ENCODE measurements at places on chromosomes 12 and 14. TPM values are rescaled to one million over a fixed set of nuclear protein-coding genes. Genes with fewer than 3 reads are reported as not detected.
A peak's percentile ranks its signal among the peaks of the same experiment; 100 is the strongest.

DNA sequence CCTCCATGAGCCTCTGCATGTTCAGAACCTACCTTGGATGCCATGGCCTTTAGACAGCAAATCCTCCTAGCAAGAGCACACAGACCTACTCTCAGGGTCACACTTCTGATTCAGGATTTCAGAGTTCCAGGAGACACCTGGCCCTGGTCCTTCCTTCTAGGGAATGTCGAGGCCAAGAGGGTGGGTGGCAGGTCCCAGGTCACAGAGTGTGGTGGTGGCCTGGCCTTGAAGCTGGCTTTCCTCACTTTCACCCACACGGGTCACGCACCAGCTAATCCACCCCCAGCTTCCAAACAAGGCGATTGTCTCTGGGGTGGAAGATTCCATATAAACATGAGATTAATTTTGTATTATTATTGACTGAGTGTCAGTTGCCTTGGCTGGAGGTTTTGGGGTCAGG is 328.3 kb upstream of the RTL1 start:
- DNase-seq, result no peak
- H3K36me3 ChIP-seq, result no peaks in the 10 kb centered on the region
- no peak overlapping the region for H3K4me3 ChIP-seq

DNA sequence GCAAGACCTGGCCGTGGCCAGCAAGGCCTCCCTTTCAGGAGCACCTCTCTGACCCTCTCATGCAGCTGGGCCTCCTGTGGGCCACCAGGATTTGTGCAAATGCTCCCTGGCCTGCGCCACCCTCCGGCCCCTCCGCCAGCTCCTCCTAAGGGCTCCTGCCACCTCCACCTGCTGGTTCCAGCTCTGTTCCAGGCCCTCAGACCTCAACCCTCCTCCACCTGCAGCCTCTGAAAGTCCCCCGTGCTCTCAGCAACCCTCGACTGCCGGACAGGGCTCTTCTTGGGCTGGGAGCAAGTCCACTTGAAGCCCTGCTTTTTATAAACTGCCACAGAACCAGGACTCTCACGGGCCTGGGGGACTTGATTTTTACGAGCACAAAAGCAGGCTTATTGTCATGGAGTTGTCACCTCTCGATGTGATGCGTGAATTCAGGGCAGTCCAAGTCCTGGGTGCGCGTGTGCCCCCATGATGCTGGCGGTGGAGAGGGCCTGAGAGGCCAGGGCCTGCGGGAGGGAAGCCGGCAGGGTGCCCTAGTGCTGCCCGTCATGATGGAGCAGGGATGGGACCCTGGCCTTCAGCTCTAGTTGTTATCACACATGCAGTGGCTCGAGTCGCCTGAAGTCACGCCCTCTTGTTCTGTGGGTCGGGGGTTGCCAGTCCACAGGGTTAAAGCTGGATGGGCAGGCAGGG is 9.1 kb downstream of the TEDC1 start:
- H3K36me3 ChIP-seq, result no peaks in the 10 kb centered on the region
- H3K27me3 ChIP-seq, result no peaks in the 10 kb centered on the region
- no peak overlapping the region for H3K27ac ChIP-seq
- H3K4me3 ChIP-seq, result no peak overlapping the region

- H3K27ac ChIP-seq, result no peak overlapping the region
- no peaks in the 10 kb centered on the region for H3K36me3 ChIP-seq
- DNase-seq, result no peak
- no peaks in the 10 kb centered on the region for H3K4me1 ChIP-seq
- H3K27me3 ChIP-seq, result peaks cover 3% of the 10 kb centered on the region
Observed at GRCh38 chr14:24052656-24053547, 1.1 kb downstream of the CARMIL3 start.

GRCh38 chr14:35248476-35248788 is 43.8 kb upstream of the PSMA6 start:
- H3K27ac ChIP-seq, result no peak overlapping the region
- H3K4me3 ChIP-seq, result no peak overlapping the region
- H3K27me3 ChIP-seq, result no peaks in the 10 kb centered on the region
- no peak for DNase-seq

- H3K36me3 ChIP-seq, result no peaks in the 10 kb centered on the region
- H3K27me3 ChIP-seq, result no peaks in the 10 kb centered on the region
- H3K27ac ChIP-seq, result no peak overlapping the region
- peaks cover 15% of the 10 kb centered on the region for H3K4me1 ChIP-seq
- no peak overlapping the region for H3K4me3 ChIP-seq
Observed at GRCh38 chr12:52220477-52220876, 12.6 kb upstream of the KRT7 start.

The ABCC9 gene
- 33.4 TPM for total RNA-seq

GRCh38 chr14:63710497-63710896 is 17.4 kb downstream of the SGPP1 start:
- H3K4me1 ChIP-seq, result no peaks in the 10 kb centered on the region
- no peak for DNase-seq
- H3K4me3 ChIP-seq, result no peak overlapping the region
- no peaks in the 10 kb centered on the region for H3K36me3 ChIP-seq
- no peaks in the 10 kb centered on the region for H3K27me3 ChIP-seq

- no peak overlapping the region for H3K4me3 ChIP-seq
- H3K27me3 ChIP-seq, result no peaks in the 10 kb centered on the region
- H3K4me1 ChIP-seq, result no peaks in the 10 kb centered on the region
- DNase-seq, result no peak
- H3K27ac ChIP-seq, result no peak overlapping the region
Observed at GRCh38 chr14:49679271-49679670, 8.7 kb downstream of the POLE2 start.

DNA sequence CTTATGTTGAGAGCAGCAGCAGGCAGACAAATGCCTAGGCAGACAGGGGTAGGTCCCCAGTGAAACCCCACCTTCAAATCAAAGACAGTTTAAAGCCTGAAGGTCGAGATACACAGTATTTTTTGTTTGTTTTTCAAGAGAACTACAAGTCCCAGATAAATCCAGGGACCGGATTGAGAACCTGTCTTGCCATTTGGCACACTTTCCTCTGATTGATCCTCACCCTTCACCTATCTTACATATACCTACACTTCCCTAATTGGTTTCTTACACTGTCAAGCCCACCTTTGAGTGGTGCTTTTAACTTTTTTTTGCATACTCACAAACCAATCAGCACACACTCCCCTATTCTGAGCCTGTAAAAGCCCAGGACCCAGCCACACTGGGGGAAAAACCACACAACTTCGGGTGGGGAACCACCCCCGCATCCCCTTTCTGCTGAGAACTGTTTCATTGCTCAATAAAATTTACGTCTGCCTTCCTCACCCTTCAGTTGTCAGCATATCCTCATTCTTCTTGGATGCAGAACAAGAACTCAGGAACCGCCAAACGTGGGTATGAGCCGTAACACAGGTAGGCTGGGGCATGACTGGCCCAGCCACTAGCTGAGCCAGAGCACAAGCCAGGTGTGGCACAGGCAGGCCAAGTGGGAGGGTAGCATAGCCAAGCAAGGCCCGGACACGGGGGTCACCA is 11.1 kb downstream of the DICER1 start:
- H3K4me3 ChIP-seq, result no peak overlapping the region
- no peaks in the 10 kb centered on the region for H3K27me3 ChIP-seq

DNA sequence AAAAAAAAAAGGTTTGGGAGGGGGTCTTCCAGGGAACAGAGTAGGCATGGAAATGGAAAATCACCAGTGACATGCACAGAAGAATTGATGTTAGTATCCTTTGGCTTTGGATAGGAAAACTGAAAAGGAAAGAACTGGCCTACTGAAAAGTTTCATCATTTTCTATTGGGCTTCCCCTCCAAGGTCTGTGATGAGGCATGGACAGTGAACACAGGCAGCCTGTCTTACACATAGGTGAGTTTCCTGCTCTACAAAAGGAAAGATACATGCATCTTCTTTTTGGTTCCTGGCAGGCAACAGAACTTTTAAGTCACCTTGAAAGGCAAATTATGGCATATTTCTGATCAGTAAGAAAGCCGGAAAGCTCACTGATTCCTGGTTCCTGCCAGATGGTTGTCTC is 5.8 kb downstream of the BMAL2 start:
- H3K27ac ChIP-seq, result no peak overlapping the region
- no peak for DNase-seq
- H3K4me1 ChIP-seq, result no peaks in the 10 kb centered on the region

- no peaks in the 10 kb centered on the region for H3K27me3 ChIP-seq
- no peak for DNase-seq
- H3K36me3 ChIP-seq, result no peaks in the 10 kb centered on the region
- no peaks in the 10 kb centered on the region for H3K4me1 ChIP-seq
- no peak overlapping the region for H3K27ac ChIP-seq
Observed at GRCh38 chr14:92932448-92933395, 9.8 kb downstream of the CHGA start.

DNA sequence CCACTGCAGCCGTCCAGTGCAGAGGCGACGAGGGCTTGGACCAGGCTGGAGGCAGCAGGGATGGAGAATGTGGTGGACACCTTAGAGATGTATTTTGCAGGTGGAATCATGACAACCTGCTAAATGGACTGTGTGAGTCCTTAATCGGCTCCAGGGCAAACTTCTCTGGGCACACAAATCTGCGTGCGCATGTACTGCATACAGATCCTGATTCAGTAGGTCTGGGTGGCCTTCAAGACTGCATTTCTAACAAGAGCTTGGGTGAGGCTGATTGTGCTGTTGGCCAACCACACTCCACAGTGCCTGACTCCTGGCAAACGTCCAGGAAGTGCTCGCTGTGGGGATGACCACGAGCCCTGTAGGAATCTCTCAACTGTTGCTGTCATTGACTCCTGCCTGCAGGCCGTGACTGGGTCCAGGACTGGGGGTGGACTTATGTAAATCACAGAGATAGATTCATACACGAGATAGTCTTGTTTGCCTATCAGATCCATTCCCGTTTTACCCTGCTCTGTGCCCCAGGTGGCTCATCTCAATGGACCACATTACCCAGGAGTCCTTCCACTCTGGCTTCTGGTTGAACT is 27.2 kb downstream of the JDP2 start:
- no peak overlapping the region for H3K4me3 ChIP-seq
- peak; percentile 76 for DNase-seq
- H3K36me3 ChIP-seq, result peaks cover 16% of the 10 kb centered on the region
- peak overlapping the region; percentile 47 for H3K27ac ChIP-seq
- no peaks in the 10 kb centered on the region for H3K27me3 ChIP-seq
- peaks cover 22% of the 10 kb centered on the region for H3K4me1 ChIP-seq

- peaks cover 3% of the 10 kb centered on the region for H3K4me1 ChIP-seq
- no peaks in the 10 kb centered on the region for H3K27me3 ChIP-seq
- no peak overlapping the region for H3K27ac ChIP-seq
- H3K36me3 ChIP-seq, result no peaks in the 10 kb centered on the region
- no peak for DNase-seq
Observed at GRCh38 chr14:101215266-101215665, 311.7 kb upstream of the RTL1 start.

DNA sequence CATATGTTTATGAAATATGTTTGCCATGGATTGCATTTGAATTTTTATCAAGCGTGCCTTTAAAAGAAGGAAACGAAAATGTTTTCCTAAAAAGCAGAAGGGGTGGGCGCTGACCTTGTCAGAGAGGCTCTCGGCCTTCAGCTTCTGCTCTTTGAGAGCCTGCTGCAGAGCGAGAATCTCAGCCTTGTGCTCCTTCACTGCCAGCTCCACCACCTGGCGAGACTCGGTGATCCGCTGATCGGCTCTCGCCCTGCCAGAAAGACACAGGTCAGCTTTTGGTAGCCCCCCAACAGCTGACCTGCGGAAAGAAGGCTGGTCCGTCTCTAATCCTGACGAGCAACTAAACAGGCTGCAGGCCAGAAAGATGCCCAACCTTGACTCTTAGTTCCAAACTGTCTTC is 62.4 kb downstream of the PRKAB1 start:
- no peaks in the 10 kb centered on the region for H3K27me3 ChIP-seq
- H3K4me3 ChIP-seq, result no peak overlapping the region
- H3K4me1 ChIP-seq, result no peaks in the 10 kb centered on the region
- H3K27ac ChIP-seq, result no peak overlapping the region
- DNase-seq, result no peak

- H3K27me3 ChIP-seq, result no peaks in the 10 kb centered on the region
- DNase-seq, result peak; percentile 89
- H3K36me3 ChIP-seq, result no peaks in the 10 kb centered on the region
- no peak overlapping the region for H3K4me3 ChIP-seq
- H3K4me1 ChIP-seq, result peaks cover 13% of the 10 kb centered on the region
Observed at GRCh38 chr14:72420749-72421474, 473.0 kb downstream of the DPF3 start.

- no peak overlapping the region for H3K4me3 ChIP-seq
- no peak overlapping the region for H3K27ac ChIP-seq
- no peaks in the 10 kb centered on the region for H3K4me1 ChIP-seq
- no peaks in the 10 kb centered on the region for H3K27me3 ChIP-seq
- H3K36me3 ChIP-seq, result no peaks in the 10 kb centered on the region
- DNase-seq, result no peak
Observed at GRCh38 chr14:106069804-106070625, 543.6 kb downstream of the TMEM121 start.

DNA sequence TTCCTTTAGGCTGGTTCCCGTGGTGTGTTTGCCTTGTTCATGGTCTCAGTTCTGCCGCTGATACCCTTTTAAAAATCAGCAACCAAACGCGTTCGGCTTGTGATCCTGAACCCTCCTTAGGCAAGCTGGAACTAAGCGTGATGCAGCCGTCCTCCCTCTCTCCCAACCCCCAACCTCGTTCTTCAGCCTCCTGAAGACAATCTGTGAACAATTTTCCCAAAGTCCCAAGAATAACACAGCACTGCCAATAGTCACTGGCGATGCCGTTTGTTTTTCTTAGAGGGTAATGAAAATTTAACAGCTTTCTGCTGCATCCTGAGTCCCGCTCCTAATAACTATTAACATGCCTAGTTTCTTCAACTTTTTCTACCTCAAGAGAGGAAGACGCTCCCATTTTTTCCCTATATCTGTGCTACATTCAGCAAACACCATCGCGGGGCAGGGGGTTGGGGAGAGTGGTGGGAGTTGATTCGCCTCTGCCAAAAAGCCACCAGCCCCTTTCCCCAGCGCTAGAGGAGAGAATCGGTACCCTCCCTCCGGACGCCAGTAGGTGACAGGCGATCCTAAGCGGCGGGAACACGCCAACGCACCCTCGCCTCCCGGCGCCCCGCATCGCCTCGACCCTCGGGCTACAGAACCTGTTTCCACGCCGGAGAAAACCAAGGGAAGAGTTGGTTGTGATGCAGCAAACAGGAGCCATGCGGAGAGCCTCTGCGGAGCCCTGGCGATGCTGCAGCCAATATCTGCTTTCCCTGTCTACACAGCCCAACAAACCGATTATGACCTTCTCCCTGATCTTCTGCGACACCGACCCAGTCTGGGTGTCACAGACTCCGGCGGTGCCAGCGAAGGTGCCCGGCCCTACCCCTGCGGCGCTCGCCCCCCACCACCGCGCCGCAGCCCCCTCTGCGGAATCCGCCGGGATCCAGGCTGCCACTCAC is 752 bp downstream of the PRICKLE1 start:
- peak overlapping the region; percentile 88 for H3K27ac ChIP-seq
- H3K36me3 ChIP-seq, result no peaks in the 10 kb centered on the region
- peak; percentile 76 for DNase-seq
- H3K27me3 ChIP-seq, result no peaks in the 10 kb centered on the region
- H3K4me3 ChIP-seq, result peak overlapping the region; percentile 92

DNA sequence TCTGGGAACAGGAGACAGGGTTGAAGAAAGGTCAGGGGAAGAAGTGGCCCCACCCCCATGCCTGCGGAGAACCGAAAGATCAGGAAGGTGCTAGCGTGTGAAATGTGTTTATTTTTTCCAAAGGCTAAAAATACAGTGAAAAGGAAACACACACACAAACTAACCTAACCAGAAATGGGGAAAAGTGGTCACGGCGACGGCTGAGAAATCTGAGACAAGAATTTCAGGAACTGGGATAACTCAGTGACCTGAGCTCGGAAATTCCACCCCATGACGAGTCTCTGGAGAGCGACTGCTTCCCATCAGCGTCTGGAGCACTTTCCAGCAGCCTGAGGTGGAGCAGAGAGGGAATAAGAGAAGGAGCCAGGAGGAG is 16.6 kb upstream of the RND1 start:
- H3K4me3 ChIP-seq, result no peak overlapping the region
- H3K27ac ChIP-seq, result no peak overlapping the region
- H3K36me3 ChIP-seq, result no peaks in the 10 kb centered on the region
- no peaks in the 10 kb centered on the region for H3K27me3 ChIP-seq
- peaks cover 27% of the 10 kb centered on the region for H3K4me1 ChIP-seq
- peak; percentile 41 for DNase-seq
